Heart left ventricle (tissue), 16 donors: ENCODE measurements at places on chromosomes 11 and 22. TPM values are rescaled to one million over a fixed set of nuclear protein-coding genes. Genes with fewer than 3 reads are reported as not detected.
A peak's percentile ranks its signal among the peaks of the same experiment; 100 is the strongest.

DNA sequence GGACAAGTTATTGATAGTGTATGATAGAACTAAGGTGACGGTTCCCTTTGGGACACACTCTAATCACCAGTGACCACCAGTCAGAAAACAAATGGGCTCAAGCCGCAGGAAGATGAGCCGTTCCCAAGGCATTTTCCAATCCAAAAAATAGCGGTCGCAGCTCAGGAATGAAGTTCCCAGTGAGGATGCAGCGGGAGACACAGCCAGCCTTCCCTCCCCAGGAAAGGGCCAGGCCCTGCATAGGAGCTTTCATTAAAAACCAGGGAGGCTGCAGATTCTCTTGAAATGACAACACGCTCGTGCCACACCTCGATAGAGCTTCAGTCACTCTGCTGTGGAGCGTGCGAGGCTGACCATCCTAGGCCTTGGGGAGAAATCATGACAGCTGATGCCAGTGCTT lies 65.8 kb upstream of the WNT7B start:
- H3K4me1 ChIP-seq = peaks cover 26% of the 10 kb centered on the region
- peak overlapping the region; percentile 63 for H3K4me3 ChIP-seq
- peak overlapping the region; percentile 91 for H3K27ac ChIP-seq
- no peaks in the 10 kb centered on the region for H3K27me3 ChIP-seq
- DNase-seq = peak; percentile 18
- no peaks in the 10 kb centered on the region for H3K36me3 ChIP-seq

The CASP5 gene
- 0.45 TPM for total RNA-seq

GRCh38 chr11:75167617-75168016 lies 16.7 kb downstream of the SLCO2B1 start:
- H3K27me3 ChIP-seq = no peaks in the 10 kb centered on the region
- H3K27ac ChIP-seq = no peak overlapping the region
- no peak overlapping the region for H3K4me3 ChIP-seq
- H3K36me3 ChIP-seq = peaks cover 51% of the 10 kb centered on the region
- no peak for DNase-seq
- H3K4me1 ChIP-seq = peaks cover 10% of the 10 kb centered on the region

The MS4A3 gene
- not detected for total RNA-seq

GRCh38 chr11:75244052-75244814 lies 3.7 kb downstream of the TPBGL start:
- no peak overlapping the region for H3K27ac ChIP-seq
- H3K4me1 ChIP-seq = peaks cover 10% of the 10 kb centered on the region
- H3K36me3 ChIP-seq = no peaks in the 10 kb centered on the region
- H3K27me3 ChIP-seq = peaks cover 51% of the 10 kb centered on the region
- DNase-seq = no peak
- no peak overlapping the region for H3K4me3 ChIP-seq

The SERPINH1 gene
- total RNA-seq = 146 TPM

The HEPN1 gene
- total RNA-seq = not detected

The TOP3B gene
- 12.5 TPM for total RNA-seq

The SCGB1D2 gene
- not detected for total RNA-seq

The C1QTNF5 gene
- total RNA-seq = 23.4 TPM

The GAB4 gene
- total RNA-seq = not detected

DNA sequence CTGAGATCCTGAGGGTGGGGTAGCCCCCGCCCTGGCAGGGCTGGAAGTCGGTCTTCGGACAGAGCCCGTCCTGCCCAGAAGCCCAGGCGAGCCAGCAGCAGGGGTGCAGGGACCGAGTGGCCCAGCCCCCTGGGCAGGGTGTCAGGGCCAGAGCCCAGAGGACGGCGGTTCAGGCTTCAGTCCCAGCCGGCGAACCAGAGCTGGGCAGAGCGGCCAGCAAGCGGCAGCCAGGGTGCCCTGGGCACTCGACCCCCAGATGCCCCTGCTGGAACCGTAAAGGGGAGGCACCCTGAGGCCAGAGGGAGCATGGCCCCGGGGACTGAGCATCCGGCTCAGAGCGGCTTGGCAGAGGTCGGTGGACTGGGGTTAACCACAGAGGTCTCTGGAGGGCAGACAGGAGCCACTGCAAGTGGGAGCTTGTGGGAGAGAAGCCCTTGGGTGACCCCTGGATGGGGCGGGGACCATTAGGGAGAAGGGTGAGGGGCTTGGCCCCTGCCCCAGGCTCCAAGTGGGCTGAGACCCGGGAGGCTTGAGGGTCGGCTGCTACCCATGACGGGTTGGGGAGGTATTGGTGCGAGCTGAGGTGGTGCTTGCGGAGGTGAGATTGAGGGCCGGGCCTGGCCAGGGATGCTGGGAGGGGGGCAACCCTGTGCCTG lies 15.9 kb downstream of the LSP1 start:
- DNase-seq = no peak
- no peaks in the 10 kb centered on the region for H3K36me3 ChIP-seq
- peak overlapping the region; percentile 65 for H3K4me3 ChIP-seq
- no peaks in the 10 kb centered on the region for H3K27me3 ChIP-seq
- peaks cover 9% of the 10 kb centered on the region for H3K4me1 ChIP-seq

DNA sequence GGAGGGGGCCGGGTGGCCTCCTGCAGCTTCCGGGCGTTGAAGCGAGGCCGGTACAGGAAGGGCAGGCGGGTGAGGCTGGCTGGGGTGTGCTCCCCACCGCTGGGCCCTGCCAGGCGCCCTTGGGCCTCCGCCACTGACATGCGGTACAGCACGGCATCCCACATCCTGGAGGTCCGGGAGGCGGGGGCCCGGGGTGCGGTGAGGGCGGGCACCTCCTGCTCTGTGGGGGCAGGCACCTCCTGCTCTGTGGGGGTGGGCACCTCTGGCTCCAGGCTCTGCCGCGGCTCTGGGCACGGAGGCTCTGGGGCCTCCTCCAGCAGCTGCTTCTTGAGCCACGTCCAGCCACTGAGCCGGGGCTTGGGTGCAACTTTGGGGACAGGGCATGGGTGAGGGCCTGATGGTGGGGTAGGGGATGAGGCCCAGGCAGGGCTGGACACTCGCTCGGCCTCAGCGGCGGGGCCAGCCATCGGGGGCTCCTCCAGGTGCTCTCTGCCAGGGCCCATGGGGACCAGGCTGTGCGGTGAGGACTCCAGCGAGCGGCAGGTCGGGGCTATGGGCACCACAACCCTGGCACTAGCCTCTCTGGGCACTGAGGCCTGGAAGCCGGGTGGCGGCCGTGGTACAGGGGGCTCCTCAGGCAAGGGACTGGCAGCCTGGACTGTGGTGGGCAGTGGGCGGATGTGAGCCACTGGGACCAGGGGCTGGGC lies 2.3 kb downstream of the PRR33 start:
- H3K36me3 ChIP-seq = peaks cover 53% of the 10 kb centered on the region
- DNase-seq = peak; percentile 30
- no peaks in the 10 kb centered on the region for H3K4me1 ChIP-seq
- H3K4me3 ChIP-seq = no peak overlapping the region

GRCh38 chr11:94650756-94651155 lies 83.6 kb downstream of the PIWIL4 start:
- no peaks in the 10 kb centered on the region for H3K27me3 ChIP-seq
- peak; percentile 74 for DNase-seq
- H3K4me1 ChIP-seq = no peaks in the 10 kb centered on the region
- H3K27ac ChIP-seq = no peak overlapping the region

GRCh38 chr11:43736502-43737200 lies 56.1 kb downstream of the HSD17B12 start:
- H3K4me1 ChIP-seq = peaks cover 53% of the 10 kb centered on the region
- no peak for DNase-seq
- H3K27me3 ChIP-seq = no peaks in the 10 kb centered on the region
- peak overlapping the region; percentile 83 for H3K27ac ChIP-seq
- no peak overlapping the region for H3K4me3 ChIP-seq
- H3K36me3 ChIP-seq = peaks cover 7% of the 10 kb centered on the region

DNA sequence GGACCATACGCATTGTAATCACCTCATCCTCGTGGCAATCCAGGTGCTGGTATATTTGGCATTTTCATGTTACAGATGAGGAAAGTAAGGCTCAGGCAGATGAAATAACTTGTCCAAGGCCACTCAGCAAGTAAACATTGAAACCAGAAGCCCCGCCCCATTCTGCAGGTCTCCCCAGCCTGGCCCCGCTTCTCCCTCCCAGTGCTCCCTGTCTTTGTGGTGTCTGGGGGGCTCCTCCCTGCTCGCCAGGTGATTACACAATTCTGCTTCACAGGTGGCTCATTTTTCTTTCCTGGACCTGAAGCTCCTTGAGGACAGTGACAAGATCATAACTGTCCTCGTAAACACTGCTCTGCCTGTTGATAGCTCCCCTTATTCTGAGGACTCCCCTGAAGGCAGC lies 531.5 kb upstream of the B3GAT1 start:
- H3K4me3 ChIP-seq = no peak overlapping the region
- H3K4me1 ChIP-seq = no peaks in the 10 kb centered on the region
- H3K36me3 ChIP-seq = no peaks in the 10 kb centered on the region
- H3K27me3 ChIP-seq = no peaks in the 10 kb centered on the region
- DNase-seq = no peak

GRCh38 chr11:17313349-17314231 lies 37.1 kb downstream of the NUCB2 start:
- peaks cover 2% of the 10 kb centered on the region for H3K36me3 ChIP-seq
- no peak overlapping the region for H3K27ac ChIP-seq
- no peak overlapping the region for H3K4me3 ChIP-seq
- H3K27me3 ChIP-seq = no peaks in the 10 kb centered on the region
- no peak for DNase-seq
- no peaks in the 10 kb centered on the region for H3K4me1 ChIP-seq

DNA sequence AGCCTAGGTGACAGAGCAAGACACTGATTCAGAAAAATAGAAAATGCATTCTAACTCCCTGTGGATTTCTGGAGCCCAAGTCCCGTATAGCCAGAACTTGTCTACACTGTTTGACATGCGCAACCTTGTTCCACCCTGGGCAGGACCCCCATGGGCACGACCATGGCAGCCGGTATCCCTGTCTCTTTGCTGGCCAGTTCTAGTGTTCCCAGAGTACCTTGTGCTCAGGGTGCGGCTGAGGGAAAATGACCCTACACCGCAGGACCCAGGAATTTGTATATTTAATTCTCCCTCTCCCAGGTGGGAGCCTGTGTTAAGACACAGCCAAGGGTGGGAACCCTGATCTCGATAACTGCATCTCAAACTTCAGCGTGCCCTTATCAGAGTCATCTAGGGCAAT lies 36.7 kb upstream of the RIC3 start:
- no peak for DNase-seq
- H3K27ac ChIP-seq = no peak overlapping the region
- no peak overlapping the region for H3K4me3 ChIP-seq
- peaks cover 19% of the 10 kb centered on the region for H3K4me1 ChIP-seq
- H3K27me3 ChIP-seq = no peaks in the 10 kb centered on the region

- H3K4me3 ChIP-seq = no peak overlapping the region
- no peak for DNase-seq
- no peaks in the 10 kb centered on the region for H3K36me3 ChIP-seq
- no peak overlapping the region for H3K27ac ChIP-seq
These were observed 559.1 kb downstream of the FAM181B start for GRCh38 chr11:82174610-82175009.

The UCP3 gene
- 0.50 TPM for total RNA-seq

The BTG4 gene
- total RNA-seq = not detected

- no peak overlapping the region for H3K4me3 ChIP-seq
- peaks cover 12% of the 10 kb centered on the region for H3K27me3 ChIP-seq
- no peak for DNase-seq
- no peaks in the 10 kb centered on the region for H3K36me3 ChIP-seq
- no peaks in the 10 kb centered on the region for H3K4me1 ChIP-seq
These were observed 1.5 kb downstream of the CACNG2 start for GRCh38 chr22:36701965-36702621.

The RIC8A gene
- 48.7 TPM for total RNA-seq

The PIK3IP1 gene
- 4.6 TPM for total RNA-seq

GRCh38 chr11:124769806-124770774 lies 8.0 kb upstream of the ESAM start:
- peaks cover 9% of the 10 kb centered on the region for H3K36me3 ChIP-seq
- H3K4me1 ChIP-seq = no peaks in the 10 kb centered on the region
- H3K27ac ChIP-seq = no peak overlapping the region
- no peak for DNase-seq
- H3K4me3 ChIP-seq = no peak overlapping the region

DNA sequence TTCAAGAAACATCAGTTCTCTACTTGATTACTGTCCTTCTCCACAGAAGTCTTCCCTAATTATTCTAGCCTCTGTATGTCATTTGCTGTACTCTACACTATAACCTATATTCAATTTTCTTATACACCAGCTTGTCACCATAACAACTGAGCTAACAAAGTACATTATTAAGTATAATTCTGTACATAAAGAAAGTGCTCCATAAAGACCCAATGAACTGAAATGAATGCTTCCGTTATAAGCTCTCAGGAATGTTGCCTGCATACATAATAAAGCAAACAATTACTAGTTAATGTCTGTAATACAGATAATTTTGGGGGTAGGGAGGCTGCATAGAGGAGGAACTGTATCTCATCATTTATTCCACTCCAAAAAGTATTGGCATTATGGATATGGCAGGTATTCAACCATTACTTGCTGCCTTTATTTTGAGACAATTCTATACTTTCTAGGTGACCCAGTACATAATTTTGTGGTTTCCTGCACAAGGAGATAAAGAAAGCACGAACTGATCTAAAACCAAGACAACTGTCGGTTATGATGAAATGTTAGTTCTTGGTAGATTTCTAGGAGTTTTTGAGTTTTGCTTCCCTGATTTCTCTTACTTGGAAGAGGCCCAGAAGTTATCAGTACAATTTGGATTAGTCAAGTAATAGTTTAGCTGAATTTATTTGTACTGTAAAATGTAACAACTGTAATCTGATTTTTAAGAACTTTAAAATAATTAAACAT lies 202.5 kb downstream of the SBF2 start:
- H3K27me3 ChIP-seq = no peaks in the 10 kb centered on the region
- H3K36me3 ChIP-seq = no peaks in the 10 kb centered on the region
- no peak overlapping the region for H3K27ac ChIP-seq

The HORMAD2 gene
- total RNA-seq = not detected

DNA sequence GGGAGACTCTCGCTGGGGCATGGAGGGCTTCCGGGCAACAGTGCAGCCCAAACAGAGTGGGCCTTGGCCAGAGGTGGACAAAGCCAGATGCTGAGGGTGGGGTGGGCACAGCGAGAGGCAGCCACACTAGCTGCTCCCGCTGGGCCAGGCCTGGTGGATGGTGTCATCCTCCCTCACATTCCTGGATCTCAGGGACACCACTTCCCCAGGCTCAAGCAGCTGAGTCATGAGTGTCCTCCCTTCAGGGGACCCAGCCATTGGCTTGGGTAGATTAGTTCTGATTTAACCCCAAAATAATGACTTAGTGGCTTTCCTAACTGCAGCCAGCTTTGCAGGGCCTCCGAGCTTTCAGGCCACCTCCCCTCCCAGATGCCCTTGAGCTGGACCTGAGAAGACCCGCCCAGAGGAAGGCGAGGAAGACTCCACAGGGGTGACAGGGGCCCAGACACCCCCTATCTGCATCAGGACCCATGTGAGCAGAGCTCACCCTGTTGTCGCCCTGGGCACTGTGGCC lies 25.9 kb upstream of the WNT7B start:
- no peak for DNase-seq
- no peaks in the 10 kb centered on the region for H3K36me3 ChIP-seq
- no peak overlapping the region for H3K4me3 ChIP-seq
- H3K27me3 ChIP-seq = no peaks in the 10 kb centered on the region

DNA sequence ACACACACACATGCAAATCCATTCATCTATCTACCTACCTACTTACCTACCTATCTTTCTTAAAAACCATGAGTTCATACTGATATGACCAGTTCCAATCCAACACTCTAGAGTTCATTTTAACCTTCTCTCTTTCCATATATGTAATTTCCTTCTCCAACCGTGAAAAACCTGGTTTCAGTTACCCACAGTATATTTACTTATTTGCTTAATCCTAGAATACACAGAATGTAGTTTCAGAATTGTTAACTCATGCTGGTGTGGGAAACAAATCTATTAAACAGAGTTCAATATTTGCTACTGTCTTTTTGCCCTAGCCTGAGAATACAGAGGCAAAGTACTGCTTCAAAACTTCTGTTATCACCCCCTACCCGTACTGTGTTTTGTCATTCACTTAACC lies 101.3 kb downstream of the RRM1 start:
- no peak overlapping the region for H3K27ac ChIP-seq
- H3K4me3 ChIP-seq = no peak overlapping the region
- H3K27me3 ChIP-seq = no peaks in the 10 kb centered on the region
- no peaks in the 10 kb centered on the region for H3K36me3 ChIP-seq
- DNase-seq = no peak
